Posterior vena cava (tissue), 2 donors: ENCODE measurements at places on chromosomes 3 and 15.

GRCh38 chr15:55532944-55533343 is 24.9 kb upstream of the DNAAF4 start:
- DNase-seq, result no peak

GRCh38 chr15:31344823-31345605 is 18.4 kb downstream of the KLF13 start:
- DNase-seq, result peak; percentile 81

DNA sequence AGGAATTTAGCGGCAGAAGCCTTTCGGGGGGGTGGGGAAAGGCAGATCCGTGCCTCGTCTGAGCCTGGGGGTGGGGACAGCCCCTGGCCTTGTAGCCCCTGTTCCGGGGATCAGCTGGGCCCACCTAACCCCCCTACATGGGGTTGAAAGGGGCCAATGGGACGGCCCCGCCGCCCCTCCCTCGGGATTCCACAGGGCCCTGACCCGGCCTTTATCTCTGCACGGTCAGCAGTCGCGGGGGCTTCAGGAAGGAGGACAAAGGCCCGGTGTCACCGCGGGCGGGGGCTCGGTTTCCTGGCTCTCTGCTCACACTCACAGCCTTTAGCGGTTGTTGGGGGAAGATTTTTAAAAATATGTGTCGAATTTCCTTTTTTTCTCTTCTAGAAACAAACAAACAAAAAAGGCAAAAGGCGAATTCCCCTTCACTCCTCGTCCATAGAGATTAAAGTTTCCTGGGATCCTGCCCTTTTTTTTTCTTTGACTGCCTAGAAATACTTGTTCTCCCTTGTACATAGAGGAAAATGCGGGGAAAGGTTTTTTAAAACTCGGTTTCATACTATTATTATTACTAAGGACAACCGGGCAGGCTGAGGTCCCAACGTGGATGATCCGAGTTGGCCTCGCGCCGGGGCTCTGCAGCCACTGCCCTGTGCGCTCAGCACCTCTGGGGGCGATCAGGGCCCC is 7.9 kb downstream of the FOXL2 start:
- no peak for DNase-seq

DNA sequence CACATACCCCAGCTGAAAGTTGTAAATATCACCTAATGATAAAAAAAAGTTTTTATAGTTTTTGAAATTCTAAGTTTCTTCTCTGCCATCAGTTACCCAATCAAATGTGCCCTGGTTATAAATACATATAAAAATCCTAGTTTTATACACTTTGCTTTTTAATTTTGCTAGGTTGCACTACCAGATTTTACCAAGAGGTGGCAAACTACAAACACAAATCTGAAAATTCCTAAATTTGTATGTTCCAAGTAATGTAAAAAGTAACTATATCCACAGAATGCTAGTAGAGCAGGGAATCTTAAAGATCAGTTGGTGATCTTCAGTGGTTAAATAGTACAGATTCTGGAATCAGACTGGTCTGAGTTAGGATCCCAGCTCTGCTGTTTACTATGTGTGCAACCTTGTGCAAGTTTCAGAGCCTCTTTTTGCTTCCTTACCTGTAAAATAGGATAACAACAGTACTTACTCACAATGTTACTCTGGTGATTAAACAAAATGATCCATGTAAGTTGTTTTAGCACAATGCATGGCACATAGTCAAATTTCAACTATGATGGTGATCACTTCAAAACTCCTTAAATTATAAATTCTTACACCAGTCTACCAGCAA is 11.0 kb downstream of the TRPM7 start:
- no peak for DNase-seq

- no peak for DNase-seq
These were observed 4.6 kb downstream of the ANXA2 start for GRCh38 chr15:60392986-60393790.

DNA sequence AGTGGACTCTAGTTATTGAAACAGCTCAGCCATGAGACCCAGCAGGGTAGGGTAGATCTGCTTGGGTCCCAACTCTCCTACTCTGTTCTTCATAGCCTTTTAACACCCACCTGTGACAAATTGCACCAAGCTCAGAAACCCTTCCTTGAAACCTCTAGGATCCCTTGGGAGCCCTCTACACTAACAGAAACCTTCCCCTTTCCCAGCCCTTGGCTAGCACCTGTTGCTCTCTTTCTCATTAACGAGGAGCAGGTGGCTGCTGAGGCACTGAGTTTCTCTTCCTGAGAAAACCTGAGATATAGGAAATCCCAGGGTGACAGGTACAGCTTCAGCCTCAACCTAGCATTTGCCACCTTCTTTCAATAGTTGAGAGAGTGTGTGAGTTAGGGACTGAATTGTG is 88.3 kb upstream of the CLSTN2 start:
- DNase-seq, result no peak

GRCh38 chr15:81183439-81183775 is 13.3 kb upstream of the IL16 start:
- DNase-seq, result peak; percentile 47

DNA sequence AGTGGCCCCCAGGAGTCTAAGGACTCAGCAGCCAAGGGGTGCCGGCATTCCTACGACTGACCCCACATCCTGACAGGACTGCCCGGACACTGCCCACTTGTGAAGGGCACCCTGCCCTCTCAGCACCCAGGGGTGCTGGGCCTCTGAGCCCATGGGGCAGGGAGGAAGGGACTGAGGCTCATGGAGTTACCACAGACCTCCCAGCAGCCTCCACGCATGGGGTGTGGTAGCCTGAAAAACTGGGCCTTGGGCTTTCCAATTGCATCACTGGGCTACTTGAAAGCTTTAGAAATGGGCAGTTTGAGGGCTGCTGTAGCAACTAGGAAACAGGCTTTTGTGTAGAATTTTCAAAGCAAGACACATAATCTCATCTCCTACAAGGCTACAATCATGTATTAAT is 13.2 kb downstream of the TKT start:
- DNase-seq, result peak; percentile 69

DNA sequence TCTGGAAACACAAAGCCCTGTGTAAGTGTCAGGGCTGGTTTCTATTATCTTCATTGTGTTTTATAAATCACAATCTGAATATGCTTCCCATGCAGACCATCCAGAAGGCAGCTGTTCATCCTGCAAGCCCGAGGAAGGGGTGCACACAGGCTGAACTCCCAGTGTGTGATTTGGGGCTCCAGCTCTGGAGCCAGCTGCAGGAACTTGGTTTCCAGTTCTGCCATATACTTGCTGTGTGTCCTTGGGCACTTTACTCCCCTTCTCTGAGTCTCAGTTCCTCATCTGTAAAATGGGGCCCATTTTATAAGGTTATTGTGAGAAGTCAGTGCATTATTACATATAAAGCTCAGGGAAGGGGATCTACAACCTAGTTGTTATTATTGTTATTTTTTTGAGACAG is 22.6 kb downstream of the CYP8B1 start:
- DNase-seq, result no peak

DNA sequence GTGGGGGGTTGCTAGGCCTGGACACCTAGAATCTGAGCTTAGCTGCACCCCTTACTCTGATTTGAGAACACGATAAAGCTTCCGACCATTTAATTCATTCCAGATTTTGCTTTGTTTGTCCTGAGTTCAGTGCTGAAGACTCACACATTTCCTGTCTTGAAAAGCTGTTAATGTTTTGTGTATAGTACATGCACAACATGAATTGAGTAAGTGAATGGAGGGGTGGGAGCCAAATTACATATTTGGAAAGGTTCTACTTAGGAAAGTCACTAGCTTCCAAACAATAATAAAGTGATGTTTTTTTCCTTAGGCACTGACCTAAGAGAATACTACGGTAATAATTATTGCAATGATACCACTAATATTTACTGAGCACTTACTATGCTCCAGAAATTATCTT is 955.2 kb upstream of the NR2F2 start:
- DNase-seq, result no peak

- no peak for DNase-seq
These were observed 17.2 kb downstream of the ARRDC4 start for GRCh38 chr15:97977734-97978133.

DNA sequence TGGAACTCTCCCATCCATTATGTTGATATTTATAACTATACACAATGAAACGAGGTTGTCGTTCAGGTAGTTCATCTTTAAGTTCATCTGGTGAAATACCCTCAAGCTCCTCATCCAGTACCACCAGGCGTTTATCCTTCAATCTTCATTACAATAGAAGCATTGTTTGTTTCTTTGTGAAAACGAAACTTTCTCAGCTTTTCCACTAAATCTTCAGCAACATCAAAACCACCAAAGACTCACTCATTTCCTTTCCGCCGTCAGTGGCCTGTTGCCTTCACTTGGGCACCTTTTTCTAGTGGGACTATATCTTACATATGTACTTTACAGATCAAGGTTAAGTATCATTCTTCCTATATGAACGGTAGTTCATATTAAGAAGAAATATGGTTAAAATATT is 44.1 kb upstream of the TFG start:
- DNase-seq, result no peak

DNA sequence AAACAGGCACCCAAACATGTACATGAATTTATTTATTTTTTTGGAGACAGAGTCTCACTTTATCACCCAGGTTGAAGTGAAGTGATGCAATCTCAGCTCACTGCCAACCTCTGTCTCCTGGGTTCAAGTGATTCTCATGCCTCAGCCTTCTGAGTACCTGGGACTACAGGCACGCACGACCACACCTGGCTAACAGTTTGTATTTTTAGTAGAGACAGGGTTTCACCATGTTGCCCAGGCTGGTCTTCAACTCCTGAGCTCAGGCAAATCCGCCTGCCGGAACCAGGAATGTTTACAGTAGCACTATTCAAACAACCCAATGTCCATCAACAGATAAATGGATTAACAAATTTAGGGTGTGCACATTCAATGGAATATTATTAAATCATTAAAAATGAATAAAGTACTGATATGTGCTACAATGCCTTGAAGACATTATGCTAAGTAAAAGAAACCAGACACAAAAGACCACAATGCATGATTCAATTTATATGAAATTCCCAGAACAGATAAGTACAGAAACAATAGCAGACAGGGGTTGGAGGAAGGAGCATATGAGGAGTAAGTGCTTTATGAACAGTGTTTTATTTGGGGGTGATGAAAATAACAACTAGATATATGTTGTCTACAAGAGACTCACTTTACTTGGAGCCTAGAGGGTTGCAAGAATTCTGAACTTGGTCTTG is 1.3 kb downstream of the LEO1 start:
- no peak for DNase-seq
